ENCODE measurements at places on chromosomes 13 and 19.

GRCh38 chr13:113365971-113366588 lies 2.1 kb upstream of the GRTP1 start:
- no peak for DNase-seq

GRCh38 chr13:48431987-48432615 lies 19.2 kb upstream of the LPAR6 start:
- no peak for DNase-seq

DNA sequence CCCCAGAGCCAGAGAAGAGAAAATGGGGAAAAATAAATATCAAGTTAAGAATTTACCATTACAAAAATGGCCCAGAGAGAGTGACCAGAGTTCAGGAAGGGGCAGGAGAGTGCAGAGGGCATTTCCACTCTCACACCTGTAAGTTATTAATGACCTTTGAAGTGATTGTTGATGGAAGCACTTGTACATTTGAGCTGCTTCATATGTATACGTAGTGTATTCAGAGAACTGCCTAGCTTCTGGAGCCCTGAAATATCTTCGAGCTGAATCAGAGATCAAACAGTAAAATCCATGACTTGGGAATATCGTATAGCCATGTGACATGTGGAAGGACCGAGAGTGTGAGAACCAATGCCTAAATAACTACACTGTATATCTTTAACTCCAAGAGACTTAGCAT lies 49.2 kb upstream of the PCCA start:
- no peak for DNase-seq

- no peak for DNase-seq
These were observed 136.3 kb downstream of the DCT start for GRCh38 chr13:94343243-94343585.

DNA sequence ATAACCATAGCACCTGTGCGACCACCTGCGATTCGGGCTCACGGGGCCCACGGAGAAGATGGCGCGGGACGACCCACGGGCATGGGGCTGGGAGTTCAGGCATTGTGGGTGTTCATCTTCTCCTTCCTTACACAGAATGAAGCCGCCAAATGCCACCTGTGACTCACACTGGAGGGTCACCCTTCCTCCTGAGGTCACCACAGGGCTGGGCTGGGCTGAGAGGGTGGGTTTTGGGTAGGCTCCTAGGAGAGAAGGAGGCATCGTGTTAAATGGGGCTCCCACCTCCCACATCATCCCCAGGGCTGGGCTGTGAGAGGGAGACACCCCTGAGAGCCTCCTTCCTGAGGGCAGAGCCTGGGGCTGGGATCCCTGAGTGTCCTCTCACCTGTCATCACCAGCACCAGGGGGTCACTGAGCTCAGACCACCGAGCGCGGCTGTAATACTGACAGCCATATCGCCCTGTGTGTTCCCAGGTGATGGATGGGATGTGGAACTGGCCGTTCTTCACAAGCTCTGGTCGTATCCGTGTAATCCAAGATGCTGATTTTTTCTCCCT lies 1.4 kb downstream of the LILRB2 start:
- DNase-seq = no peak

GRCh38 chr19:10510301-10510802 lies 6.9 kb downstream of the S1PR5 start:
- peak; percentile 48 for DNase-seq

GRCh38 chr19:56934438-56935090 lies 94.0 kb upstream of the PEG3 start:
- no peak for DNase-seq

- no peak for DNase-seq
These were observed 742.9 kb upstream of the PCDH20 start for GRCh38 chr13:62158520-62158919.

DNA sequence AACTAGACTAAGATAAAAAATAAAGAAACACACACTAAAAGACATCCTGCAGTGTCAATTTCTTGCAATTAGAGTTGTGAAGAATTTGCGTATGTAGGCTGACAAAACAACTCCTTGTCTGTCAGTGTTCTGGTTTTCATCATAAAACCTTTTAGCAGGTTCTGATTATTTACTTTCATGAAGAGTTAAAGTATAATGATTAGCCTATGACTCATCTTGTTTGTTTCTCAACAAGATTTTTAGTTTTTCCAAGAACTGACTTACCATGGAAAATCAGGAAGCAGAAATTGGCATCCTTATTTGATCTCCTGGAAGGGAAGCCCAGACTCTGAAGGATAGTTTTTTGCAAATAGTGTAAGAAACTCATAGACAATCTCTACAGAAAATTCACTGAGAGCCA lies 848.7 kb upstream of the PCDH9 start:
- DNase-seq = no peak

DNA sequence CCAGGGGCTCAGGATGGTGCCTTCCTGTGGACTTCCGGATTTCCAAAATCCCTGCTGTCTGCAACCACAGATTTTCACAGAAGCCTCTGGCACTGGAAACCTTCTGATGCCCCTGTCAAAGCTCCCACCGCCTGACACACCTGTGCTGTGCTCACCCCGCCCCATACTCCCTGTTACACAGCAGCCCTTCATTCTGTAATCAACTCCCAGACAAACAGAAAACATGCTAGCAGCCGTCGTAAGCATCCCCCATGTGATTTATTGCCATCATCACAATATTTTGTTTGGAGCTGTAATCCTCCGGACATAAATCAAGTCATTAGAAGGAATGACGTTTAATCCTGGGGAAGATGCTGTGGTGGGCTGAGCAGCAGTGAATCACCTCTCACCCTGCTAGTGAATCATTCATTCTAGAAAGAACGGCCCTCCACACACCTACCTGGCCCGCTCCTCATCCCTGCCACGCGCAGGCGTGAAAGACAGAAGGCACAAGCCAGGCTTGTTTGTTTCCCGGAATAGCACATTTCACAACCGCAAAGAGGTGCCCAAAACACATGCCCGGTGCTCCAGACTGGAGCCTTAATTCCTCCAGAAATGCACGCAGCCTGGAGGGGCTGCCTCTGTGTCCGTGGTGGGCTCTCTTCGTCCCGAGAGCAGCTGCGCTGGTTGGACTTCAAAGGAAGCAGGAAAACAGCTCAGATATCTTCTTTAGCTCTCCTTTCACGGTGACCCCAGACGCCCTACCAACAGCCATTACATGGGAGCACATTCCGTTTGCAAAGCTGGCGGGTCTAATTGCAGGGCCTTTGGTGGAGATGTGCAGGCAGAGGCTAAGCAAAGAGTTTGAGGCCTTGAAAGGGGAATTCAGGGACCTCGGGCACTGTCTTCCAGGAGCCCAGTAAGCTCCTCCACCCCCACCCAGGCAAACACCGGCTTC lies 41.3 kb upstream of the KCTD15 start:
- no peak for DNase-seq

DNA sequence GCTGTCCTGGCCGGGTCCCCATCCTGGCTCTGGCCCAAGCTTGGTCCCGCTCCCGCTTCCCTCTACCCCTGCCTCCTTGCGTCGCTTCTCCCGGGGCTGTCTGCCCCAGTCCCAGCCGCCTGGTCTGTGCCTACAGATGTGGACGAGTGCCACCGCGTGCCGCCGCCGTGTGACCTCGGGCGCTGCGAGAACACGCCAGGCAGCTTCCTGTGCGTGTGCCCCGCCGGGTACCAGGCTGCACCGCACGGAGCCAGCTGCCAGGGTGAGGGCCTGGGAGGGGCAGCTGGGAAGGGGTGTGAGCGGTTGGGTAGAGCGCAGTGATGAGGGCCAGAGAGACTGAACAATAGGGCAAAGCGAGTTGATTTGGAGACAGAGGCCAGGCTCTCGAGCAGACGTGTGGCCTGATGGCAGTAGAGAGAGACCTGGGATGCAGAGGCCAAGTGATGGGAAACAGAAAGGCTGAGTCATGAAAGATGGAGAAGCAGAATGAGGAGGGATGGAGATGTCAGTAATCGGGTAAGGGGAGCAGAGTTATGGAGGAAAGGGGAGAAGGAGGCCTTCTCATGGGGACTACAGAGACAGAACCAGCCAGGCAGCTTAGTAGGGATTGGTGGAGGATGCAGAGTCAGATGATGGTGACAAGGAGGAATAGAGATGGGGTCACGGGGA lies 9.4 kb downstream of the LTBP4 start:
- DNase-seq = peak; percentile 74

DNA sequence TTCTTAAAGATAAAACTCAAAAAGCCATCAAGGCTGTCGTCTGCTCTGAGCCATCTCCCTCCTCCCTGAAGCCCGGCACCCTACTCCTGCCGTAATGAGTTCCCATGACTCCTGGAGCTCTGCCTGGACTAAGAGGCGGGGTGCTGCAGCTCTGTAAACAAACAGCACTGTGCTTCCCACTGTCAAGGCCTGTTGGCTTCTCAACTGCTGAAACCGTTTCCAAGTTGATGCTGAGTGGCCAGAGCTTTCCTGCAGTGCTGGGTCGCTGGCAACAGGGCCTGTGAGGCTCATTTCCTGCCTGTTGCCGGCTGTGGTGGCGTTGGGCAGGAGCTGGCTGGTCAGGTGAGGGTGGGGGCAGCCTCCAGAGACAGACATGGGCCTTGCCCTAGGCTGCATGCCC lies 26.7 kb upstream of the ISYNA1 start:
- no peak for DNase-seq

DNA sequence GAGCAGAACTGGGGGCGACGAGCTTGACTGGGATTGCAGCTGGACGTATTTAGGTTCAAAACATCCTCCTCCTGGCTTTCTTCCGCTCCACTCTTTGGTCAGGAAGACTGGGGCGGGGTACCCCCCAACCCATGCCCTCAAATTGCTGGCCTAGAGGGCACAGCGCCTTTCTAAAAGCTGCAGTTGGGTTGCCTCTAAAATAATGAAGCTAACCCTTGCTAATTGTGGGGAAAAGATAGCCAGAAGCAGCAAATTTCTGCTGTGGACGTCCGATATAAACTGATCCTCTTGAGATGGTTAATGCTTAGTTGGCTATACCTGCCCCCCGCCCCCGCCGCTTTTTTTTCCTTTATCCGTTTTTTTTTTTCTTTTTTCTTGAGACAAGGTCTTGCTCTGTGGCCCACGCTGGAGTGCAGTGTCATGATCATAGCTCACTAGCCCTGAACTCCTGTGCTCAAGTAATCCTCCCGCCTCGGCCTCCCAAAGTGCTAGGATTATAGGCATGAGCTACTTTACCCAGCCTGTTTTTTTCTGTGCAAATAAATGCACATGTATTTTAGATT lies 754 bp upstream of the CHERP start:
- DNase-seq = no peak

DNA sequence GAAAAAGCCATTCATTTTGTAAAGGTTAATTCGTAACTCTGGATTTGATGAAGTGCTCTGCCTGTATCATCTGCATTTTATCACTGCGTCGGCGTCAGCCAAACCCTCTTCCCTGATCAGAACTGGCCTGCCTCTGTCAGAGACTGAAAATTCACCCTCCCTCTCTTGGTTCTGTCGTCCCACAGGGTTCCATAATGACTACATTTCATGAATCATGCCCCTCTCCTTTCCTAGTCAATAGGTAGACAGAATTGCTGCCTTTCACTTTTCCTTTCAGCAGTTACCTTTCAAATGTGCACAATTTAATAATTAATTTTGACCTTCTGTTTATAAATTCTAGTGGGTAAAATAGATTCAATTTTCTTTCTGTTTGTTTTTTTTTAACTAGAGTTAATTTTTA lies 423.4 kb downstream of the RFC3 start:
- DNase-seq = no peak

DNA sequence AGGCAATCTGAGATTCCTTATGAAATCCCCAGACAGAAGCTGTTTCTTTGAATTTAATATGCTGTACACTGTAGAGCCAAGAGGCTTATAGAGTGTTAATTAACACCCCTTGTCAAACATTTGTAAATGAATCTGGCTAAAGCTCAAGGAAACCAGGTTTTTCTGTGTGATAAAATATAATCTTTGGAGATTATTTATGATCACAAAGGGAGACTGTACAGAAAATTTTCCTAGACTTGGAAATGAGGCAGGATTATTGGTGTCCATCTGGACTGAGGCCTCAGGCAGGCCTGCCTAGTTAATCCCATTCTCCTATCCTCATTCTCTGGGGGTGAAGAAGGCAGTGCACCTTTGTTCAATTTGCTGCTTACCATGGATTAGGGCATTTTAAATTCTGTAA lies 17.8 kb downstream of the KL start:
- no peak for DNase-seq

DNA sequence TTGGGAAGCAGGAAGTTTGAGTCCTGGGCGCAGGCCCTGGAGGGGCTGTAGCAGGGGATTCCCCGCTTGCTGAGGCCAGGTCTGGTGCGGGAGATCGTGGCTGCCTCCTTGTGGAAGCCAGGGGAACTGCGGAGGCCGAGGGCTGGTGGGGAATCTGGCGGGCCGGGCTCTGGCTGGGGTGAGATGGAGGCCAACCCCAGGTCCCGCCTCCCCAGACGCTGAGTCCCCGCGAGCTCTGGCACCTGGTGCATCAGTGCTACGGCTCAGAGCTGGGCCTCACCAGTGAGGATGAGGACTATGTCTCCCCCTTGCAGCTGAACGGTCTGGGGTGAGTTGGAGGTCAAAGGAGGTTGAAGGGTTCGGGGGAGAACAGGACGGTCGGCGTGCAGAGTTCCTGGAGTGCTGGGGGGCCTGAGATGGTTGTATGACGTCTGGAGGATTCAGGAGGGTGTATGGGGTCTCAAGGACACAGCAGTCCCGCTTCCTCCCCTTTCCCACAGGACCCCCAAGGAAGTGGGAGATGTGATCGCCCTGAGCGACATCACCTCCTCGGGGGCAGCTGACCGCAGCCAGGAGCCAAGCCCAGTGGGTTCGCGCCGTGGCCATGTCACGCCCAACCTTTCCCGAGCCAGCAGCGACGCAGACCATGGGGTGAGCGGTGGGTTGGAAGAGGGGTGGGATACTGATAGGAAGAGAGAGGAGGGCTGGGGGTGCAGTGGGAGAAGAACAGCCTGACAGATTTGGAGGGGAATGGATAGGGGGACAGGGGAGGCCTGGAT lies 13.1 kb downstream of the GRAMD1A start:
- peak; percentile 83 for DNase-seq

DNA sequence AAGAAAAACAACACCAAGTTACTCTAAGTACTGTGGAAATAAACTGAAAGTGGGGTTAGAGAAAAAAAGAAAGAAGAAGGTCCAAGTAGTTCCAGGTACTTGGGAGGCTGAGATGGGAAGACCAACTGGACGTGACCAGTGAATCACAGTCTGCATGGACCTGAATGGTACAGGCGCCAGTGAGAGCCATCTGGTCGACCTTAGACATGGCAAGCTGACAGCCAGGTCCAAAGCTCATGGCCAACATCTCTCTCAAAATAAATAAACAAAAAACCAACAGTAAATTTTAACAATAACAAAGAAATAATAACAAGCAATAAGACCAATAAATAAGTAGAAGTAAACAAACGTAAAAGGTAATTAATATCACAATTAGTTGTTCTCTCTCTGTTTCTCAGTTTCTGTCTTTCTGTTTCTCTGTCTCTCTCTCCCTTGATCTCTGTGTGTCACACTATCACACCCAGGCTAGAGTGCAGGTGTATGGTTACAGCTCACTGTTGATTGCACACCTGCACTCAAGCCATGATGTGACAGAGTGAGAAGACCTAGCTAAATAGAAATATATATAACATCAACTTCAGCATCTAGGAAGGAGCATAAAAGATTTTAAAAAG lies 31.6 kb upstream of the ZNF724 start:
- DNase-seq = no peak

- DNase-seq = no peak
These were observed 13.2 kb downstream of the C19orf44 start for GRCh38 chr19:16509141-16510061.

All from CD4-positive, alpha-beta T cell treated with Interleukin-1 beta for 1 hour (primary cell).